ENCODE measurements at places on chromosomes 2 and 18. TPM values are rescaled to one million over a fixed set of nuclear protein-coding genes. Genes with fewer than 3 reads are reported as not detected.

The FRZB gene
- 39.1 TPM for polyA plus RNA-seq

DNA sequence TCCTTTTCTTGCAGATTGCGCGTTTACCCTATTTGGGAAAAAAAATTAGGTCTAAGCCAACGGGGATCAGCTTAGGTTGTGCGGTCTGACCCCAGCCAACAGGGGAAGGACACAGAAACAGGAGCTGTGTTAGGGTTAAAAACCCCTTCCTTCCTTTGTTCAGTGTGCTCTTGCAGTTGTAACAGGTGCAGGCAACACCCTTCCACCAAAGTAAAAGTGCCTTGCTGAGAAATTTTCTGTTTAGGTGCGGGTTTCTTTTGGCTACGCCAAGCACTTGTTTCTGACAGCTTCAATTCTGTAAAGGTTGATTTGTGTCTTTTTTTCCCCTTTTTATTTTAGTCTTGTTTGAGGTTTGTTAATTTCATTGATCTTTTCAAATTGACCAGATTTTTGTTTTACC lies 92.5 kb downstream of the PTPN4 start:
- no peak for DNase-seq

DNA sequence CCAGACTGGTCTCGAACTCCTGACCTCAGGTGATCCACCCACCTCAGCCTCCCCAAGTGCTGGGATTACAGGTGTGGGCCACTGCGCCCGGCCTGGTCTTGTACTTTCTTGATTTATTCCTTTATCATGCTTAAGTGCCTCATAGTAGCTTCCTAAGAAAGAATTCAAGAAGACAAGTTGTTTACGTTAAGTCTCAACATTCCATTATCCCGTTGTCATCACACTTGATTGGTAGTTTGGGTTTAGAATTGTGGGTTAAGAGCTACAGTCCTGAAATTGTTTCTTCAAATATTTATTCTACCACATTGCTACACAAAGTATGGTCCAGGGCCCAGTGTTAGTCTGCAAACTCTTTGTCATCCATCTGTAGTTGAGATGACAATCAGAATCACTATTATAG lies 194.0 kb downstream of the VWC2L start:
- no peak for DNase-seq

DNA sequence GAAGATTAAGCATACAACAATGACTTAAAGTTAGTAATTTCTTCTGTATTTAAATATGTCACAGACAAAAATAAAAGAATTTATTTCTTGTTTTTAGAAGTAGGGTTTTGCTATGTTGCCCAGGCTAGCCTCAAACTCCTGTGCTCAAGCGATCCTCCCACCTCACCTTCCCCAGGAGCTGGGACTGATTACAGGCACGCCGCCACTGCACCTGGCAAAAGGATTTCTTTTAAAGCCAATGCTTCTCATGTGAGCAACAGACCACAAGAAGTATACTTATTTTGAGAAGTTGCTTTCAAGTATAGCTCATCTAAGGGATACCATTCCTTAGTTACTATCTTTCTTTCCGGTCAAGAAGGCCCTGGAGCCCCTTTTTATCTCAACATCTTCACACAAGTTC lies 57.2 kb upstream of the BBS5 start:
- DNase-seq = no peak

The NOL4 gene
- 15.8 TPM for polyA plus RNA-seq

DNA sequence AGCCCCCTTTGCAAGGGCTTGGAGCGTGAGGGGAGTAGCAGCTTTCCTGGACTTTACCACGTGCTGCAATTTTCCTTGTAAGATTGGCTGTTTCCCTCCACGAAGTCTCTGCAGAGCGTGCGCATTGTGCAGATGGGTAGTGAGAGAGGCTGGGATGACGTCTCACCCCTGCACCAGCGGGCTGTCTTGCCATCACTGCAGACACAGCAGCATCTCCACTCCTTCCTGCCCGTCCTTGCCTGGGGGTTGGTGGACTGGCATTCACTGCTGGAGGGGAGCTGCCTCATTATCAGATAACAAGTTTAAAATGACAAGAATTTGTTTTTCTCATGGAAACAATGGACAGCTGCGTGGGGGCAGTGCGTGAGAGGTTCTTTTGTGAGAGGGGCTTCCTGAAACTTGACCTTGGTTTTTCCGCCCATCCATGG lies 45.3 kb upstream of the HS6ST1 start:
- no peak for DNase-seq

GRCh38 chr18:24157855-24158254 lies 19.0 kb downstream of the CABYR start:
- DNase-seq = no peak

- DNase-seq = no peak
These were observed 35.2 kb downstream of the SETBP1 start for GRCh38 chr18:44715842-44716241.

DNA sequence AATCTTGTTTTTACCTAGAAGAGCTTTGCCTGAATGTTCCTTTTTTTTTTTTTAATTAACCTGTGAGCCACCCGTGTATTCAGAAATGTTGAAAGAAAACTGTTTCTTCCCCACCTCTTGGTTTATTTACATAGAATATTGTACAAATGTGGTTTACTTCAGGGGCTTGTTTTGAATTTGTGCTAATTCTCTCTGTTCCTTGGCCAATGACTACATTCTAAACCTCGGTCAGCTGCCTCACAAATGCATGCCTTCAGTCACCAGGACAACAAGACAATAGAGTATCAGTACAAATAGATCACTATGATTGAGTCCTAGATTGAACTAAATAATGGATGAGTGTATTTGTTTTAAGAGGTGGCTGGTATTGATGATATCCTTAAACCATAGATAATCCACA lies 36.0 kb downstream of the AGFG1 start:
- no peak for DNase-seq

GRCh38 chr18:25289001-25289631 lies 62.9 kb downstream of the ZNF521 start:
- peak; percentile 16 for DNase-seq

The LYPD6 gene
- polyA plus RNA-seq = 1.8 TPM

The CSRNP3 gene
- polyA plus RNA-seq = 0.22 TPM

The ALPP gene
- polyA plus RNA-seq = not detected

DNA sequence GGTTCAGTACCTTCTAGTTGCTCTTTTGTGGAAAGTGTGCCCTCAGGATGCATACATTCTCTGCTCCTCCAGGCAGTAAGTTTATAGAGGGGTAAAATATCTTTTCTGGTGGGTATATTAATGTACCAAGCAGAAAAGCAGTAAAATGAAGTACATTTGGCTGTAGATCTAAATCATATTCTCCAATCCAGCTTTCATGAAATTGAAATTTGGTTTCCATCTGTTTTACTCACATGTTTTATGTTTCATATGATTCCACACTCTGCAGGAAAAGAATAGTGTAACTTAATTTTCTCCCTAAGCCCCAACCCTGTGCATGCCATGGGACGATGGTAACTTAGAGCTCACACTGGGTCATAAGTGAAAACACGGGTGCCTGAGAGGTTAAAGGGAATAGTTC lies 172.3 kb downstream of the AKAIN1 start:
- DNase-seq = no peak

DNA sequence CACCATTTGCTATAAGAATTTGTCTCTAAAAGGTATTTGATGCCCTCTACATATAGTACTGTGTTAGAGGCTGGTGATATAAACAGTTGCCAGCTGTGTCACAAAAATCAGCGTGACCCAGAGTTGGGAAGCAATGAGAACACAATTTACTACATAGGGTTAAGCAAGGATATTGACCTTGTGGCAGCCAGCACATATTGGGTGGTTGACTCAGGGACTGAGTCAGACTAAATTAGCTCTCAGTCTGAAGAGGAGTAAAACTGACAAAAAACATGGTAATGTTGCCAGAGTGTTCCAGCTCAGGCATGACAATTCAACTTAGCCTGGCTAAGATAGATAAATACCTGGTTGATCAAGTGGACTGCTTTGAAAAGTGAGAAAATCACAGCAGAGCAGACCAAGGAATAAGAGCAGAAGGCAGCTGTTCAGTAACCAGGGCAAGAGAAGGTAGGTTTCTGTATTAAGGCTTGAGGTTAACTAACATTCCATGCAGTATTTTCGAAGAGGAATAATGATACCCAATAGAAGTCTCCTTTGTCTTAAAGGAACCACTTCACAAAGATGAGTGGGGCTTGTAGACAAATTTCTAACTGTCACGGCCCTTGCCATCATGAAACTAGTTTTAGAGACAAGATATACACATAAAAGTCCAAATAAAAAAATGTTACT lies 108.2 kb upstream of the ERBB4 start:
- DNase-seq = no peak

The STARD6 gene
- polyA plus RNA-seq = not detected

Data from small intestine (tissue), 16 donors.